ENCODE measurements at places on chromosomes 5 and 9. TPM values are rescaled to one million over a fixed set of nuclear protein-coding genes. Genes with fewer than 3 reads are reported as not detected.

The TMEFF1 gene
- not detected for total RNA-seq

The GABBR2 gene
- under 0.01 TPM for total RNA-seq

The KIF27 gene
- total RNA-seq: 6.3 TPM

The HAPLN1 gene
- total RNA-seq: 1.6 TPM

The TAS2R1 gene
- not detected for total RNA-seq

The TSSK1B gene
- total RNA-seq: not detected

The CCDC192 gene
- total RNA-seq: not detected

The KIF12 gene
- total RNA-seq: not detected

The SIGMAR1 gene
- 14.1 TPM for total RNA-seq

The DMRTA1 gene
- total RNA-seq: 0.52 TPM

The ORM2 gene
- total RNA-seq: not detected

The PCDHGA2 gene
- 1.6 TPM for total RNA-seq

The FUBP3 gene
- total RNA-seq: 18.8 TPM

The TMEM252 gene
- total RNA-seq: not detected

The GPR151 gene
- not detected for total RNA-seq

The INSL6 gene
- not detected for total RNA-seq

The PCDHA9 gene
- 0.52 TPM for total RNA-seq

The PTPDC1 gene
- 11.0 TPM for total RNA-seq

The TPPP gene
- 3.7 TPM for total RNA-seq

The SLC36A2 gene
- under 0.01 TPM for total RNA-seq

The P4HA2 gene
- 50.6 TPM for total RNA-seq

The PCDHA2 gene
- total RNA-seq: under 0.01 TPM

The OBP2B gene
- not detected for total RNA-seq

The RAB3C gene
- 0.52 TPM for total RNA-seq

The RAPGEF1 gene
- total RNA-seq: 19.8 TPM

The CCL27 gene
- not detected for total RNA-seq

The KIF24 gene
- 5.7 TPM for total RNA-seq

The SPINK7 gene
- total RNA-seq: not detected

The CYLC2 gene
- not detected for total RNA-seq

The MYORG gene
- total RNA-seq: 4.2 TPM

The FCN2 gene
- 1.0 TPM for total RNA-seq

The PTCD2 gene
- 2.6 TPM for total RNA-seq

The GBGT1 gene
- 2.6 TPM for total RNA-seq

The CTXN3 gene
- 1.0 TPM for total RNA-seq

The CDH6 gene
- 5.7 TPM for total RNA-seq

The SCGB3A2 gene
- not detected for total RNA-seq
